ENCODE measurements at places on chromosomes 5 and 9. TPM values are rescaled to one million over a fixed set of nuclear protein-coding genes. Genes with fewer than 3 reads are reported as not detected.

Gene CFAP77
- 8.6 TPM for total RNA-seq

Gene CXCL14
- total RNA-seq, result 3.1 TPM

Gene PCDHGB7
- total RNA-seq, result 10.5 TPM

Gene PHF24
- total RNA-seq, result not detected

Gene ANKRD33B
- total RNA-seq, result 1.2 TPM

Gene PGM5
- total RNA-seq, result 281 TPM

Gene ASTN2
- 32.2 TPM for total RNA-seq

Gene SH2D3C
- total RNA-seq, result 16.5 TPM

DNA sequence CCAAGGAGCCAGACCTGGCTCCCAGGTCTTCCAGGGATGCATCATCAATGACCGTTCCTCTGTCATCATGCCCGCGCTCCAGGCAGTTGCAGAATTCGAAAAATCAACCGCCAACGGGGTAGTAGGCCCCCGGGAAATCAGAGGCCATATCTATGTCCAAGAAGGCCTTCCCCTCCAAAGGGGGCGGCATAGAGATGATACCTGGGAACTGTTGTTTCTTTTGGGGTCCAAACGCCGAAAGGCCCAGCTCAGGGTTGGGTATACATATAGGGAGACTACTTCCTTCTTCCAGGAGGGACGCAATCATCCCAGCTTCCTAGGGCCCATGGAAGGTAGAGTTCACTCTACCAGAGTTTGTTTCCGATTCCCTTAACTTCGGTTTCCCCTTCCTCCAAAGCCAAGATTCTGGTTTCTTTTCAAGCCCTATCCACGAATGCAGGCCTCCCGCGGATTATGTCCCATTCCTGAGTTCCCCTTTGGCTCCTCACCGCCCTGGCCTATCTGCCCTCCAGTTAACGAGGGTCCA, 754 bp downstream of the DCAF12 start:
- peak overlapping the region; percentile 86 for H3K4me3 ChIP-seq
- peaks cover 52% of the 10 kb centered on the region for H3K4me1 ChIP-seq
- H3K36me3 ChIP-seq, result peaks cover 9% of the 10 kb centered on the region
- H3K27ac ChIP-seq, result peak overlapping the region; percentile 92
- no peaks in the 10 kb centered on the region for H3K27me3 ChIP-seq

GRCh38 chr9:3434594-3434993, 91.2 kb downstream of the RFX3 start:
- no peak overlapping the region for H3K4me3 ChIP-seq
- no peaks in the 10 kb centered on the region for H3K4me1 ChIP-seq
- DNase-seq, result no peak
- H3K27ac ChIP-seq, result no peak overlapping the region

GRCh38 chr5:163917747-163918146, 412.3 kb downstream of the MAT2B start:
- H3K4me3 ChIP-seq, result no peak overlapping the region
- H3K27me3 ChIP-seq, result no peaks in the 10 kb centered on the region
- DNase-seq, result no peak
- H3K36me3 ChIP-seq, result no peaks in the 10 kb centered on the region

DNA sequence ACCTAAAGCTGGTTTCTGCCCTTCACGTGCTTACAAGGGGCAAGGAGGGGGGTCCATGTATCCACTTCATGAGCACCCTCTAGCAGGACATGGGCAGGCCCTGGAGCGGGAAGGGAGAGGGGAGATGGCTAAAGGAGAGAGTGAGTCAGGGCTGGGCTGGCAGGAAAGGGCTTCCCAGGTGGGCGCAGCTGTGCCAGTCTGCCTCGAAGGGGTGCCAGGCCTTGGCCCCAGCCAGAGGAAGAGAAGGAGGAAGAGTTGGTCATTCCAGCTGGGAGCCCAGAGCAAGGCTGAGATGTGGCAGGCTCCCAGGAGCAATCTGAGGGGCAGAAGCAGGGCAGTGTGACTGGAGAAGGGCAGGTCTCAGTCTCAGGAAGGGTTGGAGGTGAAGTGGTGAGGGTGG, 24.7 kb downstream of the TRIM14 start:
- no peak for DNase-seq
- no peaks in the 10 kb centered on the region for H3K4me1 ChIP-seq

- peaks cover 10% of the 10 kb centered on the region for H3K36me3 ChIP-seq
- no peak overlapping the region for H3K27ac ChIP-seq
- no peaks in the 10 kb centered on the region for H3K27me3 ChIP-seq
- H3K4me1 ChIP-seq, result peaks cover 24% of the 10 kb centered on the region
- DNase-seq, result no peak
These were observed 52.0 kb downstream of the RICTOR start for GRCh38 chr5:39022151-39022550.

- no peak overlapping the region for H3K27ac ChIP-seq
- peaks cover 14% of the 10 kb centered on the region for H3K4me1 ChIP-seq
- H3K4me3 ChIP-seq, result no peak overlapping the region
- H3K36me3 ChIP-seq, result no peaks in the 10 kb centered on the region
- no peak for DNase-seq
- H3K27me3 ChIP-seq, result no peaks in the 10 kb centered on the region
These were observed 173.4 kb upstream of the NR3C1 start for GRCh38 chr5:143576711-143577484.

- no peaks in the 10 kb centered on the region for H3K27me3 ChIP-seq
- DNase-seq, result no peak
- no peak overlapping the region for H3K4me3 ChIP-seq
- H3K36me3 ChIP-seq, result no peaks in the 10 kb centered on the region
- H3K27ac ChIP-seq, result no peak overlapping the region
These were observed 428.2 kb downstream of the ANXA1 start for GRCh38 chr9:73579823-73580222.

DNA sequence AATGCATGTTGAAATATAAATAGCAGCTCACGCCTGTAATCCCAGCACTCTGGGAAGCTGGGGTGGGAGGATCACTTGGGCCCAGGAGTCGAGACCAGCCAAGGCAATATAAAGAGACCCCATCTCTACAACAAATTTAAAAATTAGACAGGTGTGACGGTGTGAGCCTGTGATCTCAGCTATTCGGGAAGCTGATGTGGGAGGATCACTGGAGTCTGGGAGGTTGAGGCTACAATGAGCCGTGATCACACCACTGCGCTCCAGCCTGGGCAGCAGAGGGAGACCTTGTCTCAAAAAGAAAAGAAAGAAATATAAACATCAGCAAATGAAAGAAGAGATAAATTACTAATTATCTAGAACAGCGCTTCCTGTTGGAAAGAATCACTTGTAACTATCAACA, 105.0 kb downstream of the MAPKAP1 start:
- no peak for DNase-seq
- no peaks in the 10 kb centered on the region for H3K36me3 ChIP-seq
- no peak overlapping the region for H3K27ac ChIP-seq
- no peaks in the 10 kb centered on the region for H3K4me1 ChIP-seq
- H3K4me3 ChIP-seq, result no peak overlapping the region

GRCh38 chr5:103021314-103021713, 98.6 kb downstream of the GIN1 start:
- H3K4me1 ChIP-seq, result no peaks in the 10 kb centered on the region
- H3K36me3 ChIP-seq, result peaks cover 94% of the 10 kb centered on the region
- H3K27ac ChIP-seq, result no peak overlapping the region
- H3K27me3 ChIP-seq, result no peaks in the 10 kb centered on the region
- DNase-seq, result no peak
